Endothelial cell of umbilical vein (primary cell): ENCODE measurements at places on chromosomes 5 and 9. TPM values are rescaled to one million over a fixed set of nuclear protein-coding genes. Genes with fewer than 3 reads are reported as not detected.

Gene ITGA1
- 1.9 and 3.3 TPM in 2 replicates for total RNA-seq

Gene AGXT2
- not detected in 2 replicates for total RNA-seq

Gene CORO2A
- 0.30 and 0.53 TPM in 2 replicates for total RNA-seq

Gene PLPP6
- 5.4 and 6.4 TPM in 2 replicates for total RNA-seq

Gene SLC6A7
- not detected in 2 replicates for total RNA-seq

Gene GARIN3
- total RNA-seq: not detected in 2 replicates

Gene FAM200C
- 2.6 and 2.7 TPM in 2 replicates for total RNA-seq

Gene SAP30L
- 37.6 and 37.8 TPM in 2 replicates for total RNA-seq

Gene LCN12
- 0.35 TPM in 1 of 2 replicates, not detected in the other for total RNA-seq

Gene FBXO38
- 52.9 and 65.6 TPM in 2 replicates for total RNA-seq

Gene HTR1A
- not detected in 2 replicates for total RNA-seq

Gene ARAP3
- total RNA-seq: 136 and 142 TPM in 2 replicates

Gene PCA3
- 0.32 and 2.5 TPM in 2 replicates for total RNA-seq

Gene PHYKPL
- 80.5 and 81.7 TPM in 2 replicates for total RNA-seq

Gene SOHLH1
- total RNA-seq: not detected in 2 replicates

Gene SLC6A19
- total RNA-seq: not detected in 2 replicates

Gene SVEP1
- 0.12 and 0.29 TPM in 2 replicates for total RNA-seq

Gene GOLGA2
- 107 and 114 TPM in 2 replicates for total RNA-seq

Gene ADAMTS12
- total RNA-seq: 0.88 TPM in 1 of 2 replicates, not detected in the other

Gene OTP
- not detected in 2 replicates for total RNA-seq

Gene AGTPBP1
- 18.4 and 19.1 TPM in 2 replicates for total RNA-seq

Gene PCDHGC3
- 25.4 and 36.1 TPM in 2 replicates for total RNA-seq

Gene ELP1
- 21.4 and 21.8 TPM in 2 replicates for total RNA-seq

Gene LCNL1
- total RNA-seq: not detected in 2 replicates

Gene BHMT2
- total RNA-seq: 0.71 and 0.76 TPM in 2 replicates

Gene MLANA
- not detected in 2 replicates for total RNA-seq

Gene QRFP
- total RNA-seq: not detected in 2 replicates

Gene SLC25A2
- total RNA-seq: 0.39 and 0.46 TPM in 2 replicates

Gene INPP5E
- total RNA-seq: 22.9 and 24.5 TPM in 2 replicates

Gene SLC2A6
- 35.7 and 39.0 TPM in 2 replicates for total RNA-seq

Gene FGF10
- not detected in 2 replicates for total RNA-seq

Gene NME5
- total RNA-seq: 1.4 and 1.5 TPM in 2 replicates

Gene SMIM32
- total RNA-seq: not detected in 2 replicates

Gene TSSK1B
- 0.12 TPM in 1 of 2 replicates, not detected in the other for total RNA-seq
